ENCODE measurements at places on chromosomes 16 and 17. TPM values are rescaled to one million over a fixed set of nuclear protein-coding genes. Genes with fewer than 3 reads are reported as not detected.
A peak's percentile ranks its signal among the peaks of the same experiment; 100 is the strongest.

GRCh38 chr17:44079877-44080821 lies 9.6 kb downstream of the G6PC3 start:
- no peak for DNase-seq

IRF8 gene
- 122 TPM for total RNA-seq

NGFR gene
- total RNA-seq = 1.8 TPM

DNA sequence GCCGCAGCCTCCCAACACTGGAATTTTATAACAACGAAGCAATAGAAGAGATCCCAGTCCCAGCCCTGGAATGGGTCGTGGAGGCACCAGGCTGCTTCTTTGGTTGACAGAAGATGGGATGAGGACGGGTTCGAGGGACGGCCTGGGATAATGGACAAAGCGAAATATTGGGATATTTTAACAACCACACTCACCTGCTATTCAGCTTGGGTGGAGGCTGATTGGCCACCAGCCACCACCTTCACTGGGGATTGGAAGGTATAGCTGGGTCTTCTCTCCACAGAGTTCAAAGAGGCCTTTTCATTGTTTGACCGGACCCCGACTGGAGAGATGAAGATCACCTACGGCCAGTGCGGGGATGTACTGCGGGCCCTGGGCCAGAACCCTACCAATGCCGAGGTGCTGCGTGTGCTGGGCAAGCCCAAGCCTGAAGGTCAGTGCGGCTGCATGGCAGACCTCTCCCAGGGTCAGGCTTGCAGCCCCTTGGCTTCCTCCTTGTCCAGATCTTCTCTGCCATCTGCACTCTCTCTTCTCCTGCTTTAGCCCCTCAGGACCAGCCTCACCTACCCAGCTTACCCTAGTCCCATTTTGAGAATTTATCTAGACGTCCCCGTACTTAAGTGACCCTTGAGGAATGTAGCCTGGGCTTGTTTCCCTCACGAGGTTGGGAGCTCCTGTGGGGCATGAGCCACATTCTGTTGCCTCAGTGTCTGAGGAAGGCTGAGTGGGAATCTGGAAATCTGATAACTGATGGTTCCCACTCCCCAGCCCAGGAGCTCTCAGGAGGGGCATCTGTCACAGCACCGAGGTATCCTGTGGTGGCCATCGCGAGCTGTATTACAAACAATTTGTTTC lies 10.7 kb downstream of the MYL4 start:
- no peak for DNase-seq

NPIPB6 gene
- total RNA-seq = 5.7 TPM

PPP1R27 gene
- total RNA-seq = not detected

DNA sequence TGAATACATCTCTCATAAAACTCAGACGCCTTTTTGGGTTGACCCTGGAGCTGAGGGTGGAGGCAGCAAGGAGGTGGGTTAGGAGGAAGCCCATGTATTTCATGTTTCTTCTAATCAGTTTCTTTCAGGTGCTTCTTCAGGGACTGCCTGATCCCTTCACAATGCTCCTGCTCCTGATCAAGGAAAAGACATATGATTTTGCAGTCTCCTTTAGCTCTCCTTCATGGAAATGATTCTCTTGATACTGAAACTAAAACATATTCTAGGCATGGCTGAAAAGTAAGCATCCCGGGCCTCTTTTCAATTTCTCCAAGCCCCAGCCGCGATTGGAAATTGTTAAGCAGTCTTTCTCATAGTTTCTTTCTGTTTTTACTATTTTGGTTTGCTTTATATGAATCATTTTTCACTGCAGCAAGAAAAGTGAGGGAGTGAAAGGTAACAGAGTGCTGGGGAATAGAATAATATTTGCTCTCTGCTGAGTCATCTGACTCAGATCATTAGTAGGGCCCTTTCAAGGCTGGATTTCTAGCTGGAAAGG lies 730.7 kb downstream of the CDH11 start:
- no peak for DNase-seq

MEOX1 gene
- total RNA-seq = not detected

HBA2 gene
- not detected for total RNA-seq

DNA sequence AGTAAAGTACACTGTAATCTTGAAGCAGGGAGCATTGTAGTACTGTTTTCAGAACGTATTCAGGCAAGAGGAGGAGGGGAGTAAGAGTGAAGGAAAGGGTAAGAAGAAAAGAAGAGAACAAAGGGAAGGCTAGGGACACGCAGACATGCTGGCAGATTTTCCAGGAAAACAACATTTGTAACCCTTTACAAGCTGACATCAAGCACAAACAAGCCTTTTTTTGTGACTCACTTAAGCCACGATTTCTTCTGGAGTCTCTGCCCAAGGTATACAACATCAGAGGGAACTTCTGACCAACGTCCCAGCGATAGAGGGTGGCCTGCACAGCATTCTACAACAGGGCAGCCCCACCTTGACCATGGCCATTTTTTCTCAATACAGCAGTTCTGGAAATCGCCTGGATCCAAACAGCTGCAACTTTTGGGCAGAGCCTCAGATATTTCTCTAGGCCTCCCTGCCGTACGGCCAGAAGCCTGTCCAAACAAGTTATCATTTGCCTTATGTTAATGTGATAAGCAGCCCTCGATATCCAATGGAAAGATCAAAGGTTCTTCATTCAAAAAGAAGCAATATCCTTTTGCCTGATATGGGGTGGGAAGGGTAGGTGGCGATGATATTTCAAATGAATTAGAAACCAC lies 247.3 kb downstream of the ZFHX3 start:
- DNase-seq = no peak

GRCh38 chr16:88891083-88891482 lies 24.6 kb upstream of the PABPN1L start:
- no peak for DNase-seq

GRCh38 chr17:3905017-3905520 lies 11.2 kb downstream of the P2RX1 start:
- no peak for DNase-seq

CLEC10A gene
- 2.2 TPM for total RNA-seq

PARD6A gene
- 4.4 TPM for total RNA-seq

GRCh38 chr16:80300456-80300855 lies 240.3 kb upstream of the DYNLRB2 start:
- DNase-seq = no peak

DNA sequence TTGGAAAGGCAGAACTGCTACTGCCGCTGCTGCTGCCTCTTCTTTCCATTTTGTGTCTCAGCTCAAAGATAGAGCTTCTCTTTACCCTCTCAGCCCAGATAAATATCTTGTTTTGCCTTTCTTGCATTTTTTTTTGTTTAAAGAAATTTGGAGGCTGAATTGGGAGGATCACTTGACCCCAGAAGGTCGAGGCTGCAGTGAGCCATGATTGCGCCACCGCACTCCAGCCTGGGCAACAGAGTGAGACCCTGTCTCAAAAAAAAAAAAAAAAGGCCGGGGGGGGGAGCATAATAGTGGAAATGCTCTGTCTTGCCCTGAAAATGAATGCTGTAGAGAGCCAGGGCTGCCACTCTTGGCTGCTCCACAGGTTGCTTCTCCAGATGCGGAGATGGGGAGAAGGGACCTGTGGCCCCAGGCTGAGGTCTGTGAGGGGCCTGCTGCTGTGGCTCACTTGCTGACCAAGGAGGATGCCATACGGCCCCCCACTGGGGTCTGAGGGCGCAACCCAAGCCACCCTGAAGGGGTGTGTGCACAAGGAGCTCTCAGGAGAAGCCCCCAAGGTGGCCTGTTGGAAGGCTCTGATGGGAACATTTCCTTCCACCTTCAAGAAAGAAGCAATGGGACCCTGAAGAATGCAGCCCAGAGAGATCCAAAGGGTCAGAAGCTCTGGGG lies 21.5 kb upstream of the G6PC1 start:
- no peak for DNase-seq

DNA sequence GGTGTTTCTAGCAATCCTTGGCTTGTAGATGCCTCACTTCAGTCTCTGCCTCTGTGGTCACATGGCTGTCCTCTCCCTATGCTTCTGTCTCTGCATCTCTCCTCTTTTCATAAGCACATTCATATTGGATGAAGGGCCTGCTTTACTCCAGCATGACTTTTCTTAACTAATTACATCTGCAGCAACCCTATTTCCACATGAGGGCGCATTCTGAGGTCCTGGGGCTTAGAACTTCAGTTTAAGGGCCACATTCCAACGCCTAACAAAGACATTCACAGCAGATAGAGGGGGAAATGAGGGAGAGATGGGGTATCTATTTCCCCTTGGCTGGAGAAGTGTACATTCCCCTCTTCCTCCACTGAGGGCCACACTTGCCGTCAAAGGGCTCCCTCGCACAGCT lies 489.1 kb upstream of the SALL1 start:
- DNase-seq = no peak

SOCS1 gene
- total RNA-seq = 74.7 TPM

- DNase-seq = peak; percentile 82
These were observed at the start of gene NME3 for GRCh38 chr16:1771188-1771863. NME3 (minus strand) TSS chr16:1771543; CDS start chr16:1771534, 9 bp downstream.

GRCh38 chr17:81483862-81484194 lies 28.8 kb downstream of the ACTG1 start:
- no peak for DNase-seq

DNA sequence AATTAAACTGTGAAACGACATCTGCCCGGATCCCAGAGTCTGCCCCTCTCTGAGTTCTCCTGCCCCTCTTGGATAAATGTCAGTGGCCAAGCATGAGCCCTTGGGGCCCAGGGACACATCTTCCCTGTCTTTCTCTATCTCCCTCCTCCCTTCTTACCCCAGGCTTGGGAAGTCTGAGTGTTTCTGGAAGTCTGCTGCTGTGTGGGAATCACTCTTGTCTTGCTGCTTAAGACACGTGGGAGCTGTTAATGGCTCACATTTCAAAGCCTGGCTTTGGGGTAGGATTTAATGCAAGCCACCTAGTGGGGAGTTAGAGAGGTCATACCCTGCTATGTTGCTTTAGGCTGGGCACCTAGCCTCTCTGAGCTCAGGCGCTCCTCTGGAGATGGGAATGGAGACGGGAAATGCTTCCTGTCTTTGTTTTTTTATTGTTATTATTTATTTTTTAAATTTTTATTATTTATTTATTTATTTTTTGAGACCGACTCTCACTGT lies 218.5 kb upstream of the CIBAR2 start:
- peak; percentile 69 for DNase-seq

VPS9D1 gene
- 35.4 TPM for total RNA-seq

PALB2 gene
- total RNA-seq = 10.7 TPM

DNA sequence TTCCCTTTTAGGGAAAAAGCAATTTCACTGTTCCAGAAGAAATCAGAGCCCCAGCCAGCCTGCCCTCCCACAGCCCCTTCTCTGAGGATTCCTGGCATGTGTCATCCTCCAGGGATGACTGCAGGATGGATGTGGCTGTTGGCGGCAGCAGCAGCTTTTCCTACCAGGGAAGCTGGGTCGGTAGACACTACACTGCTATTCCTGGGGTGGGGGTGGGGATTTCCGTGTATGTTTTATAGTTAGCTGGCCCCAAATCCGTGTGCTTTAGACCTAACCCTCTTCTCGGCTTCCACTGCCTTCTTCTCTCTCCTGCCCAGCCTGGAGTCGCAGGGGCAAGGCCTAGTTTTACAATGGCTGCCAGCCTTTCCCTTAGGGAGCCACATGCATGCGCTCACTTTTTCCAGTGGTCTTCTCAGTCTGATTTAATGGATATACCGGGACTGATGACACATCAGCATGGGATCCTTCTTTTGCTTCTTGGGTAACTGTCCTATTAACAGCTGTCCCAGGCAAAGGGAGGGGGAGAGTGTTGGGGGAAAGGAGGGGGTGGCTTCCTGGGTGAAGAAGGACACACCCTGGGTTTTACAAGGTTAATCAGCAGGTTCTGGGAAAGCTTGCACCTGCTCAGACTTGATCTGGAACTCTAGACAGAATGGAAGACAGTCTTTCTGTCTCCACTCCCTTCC lies 2.7 kb upstream of the NFE2L1 start:
- DNase-seq = no peak
